ENCODE measurements at places on chromosomes 3 and 15. TPM values are rescaled to one million over a fixed set of nuclear protein-coding genes. Genes with fewer than 3 reads are reported as not detected.
A peak's percentile ranks its signal among the peaks of the same experiment; 100 is the strongest.

Gene CELF6
- polyA plus RNA-seq = 5.0 TPM

Gene CLN6
- 43.2 TPM for polyA plus RNA-seq

Gene CPNE9
- polyA plus RNA-seq = 0.27 TPM

Gene HYAL1
- 6.1 TPM for polyA plus RNA-seq

Gene C3orf20
- polyA plus RNA-seq = 0.19 TPM

Gene OSBPL10
- 23.5 TPM for polyA plus RNA-seq

Gene RAD54L2
- polyA plus RNA-seq = 13.6 TPM

Gene ABHD17C
- 31.4 TPM for polyA plus RNA-seq

DNA sequence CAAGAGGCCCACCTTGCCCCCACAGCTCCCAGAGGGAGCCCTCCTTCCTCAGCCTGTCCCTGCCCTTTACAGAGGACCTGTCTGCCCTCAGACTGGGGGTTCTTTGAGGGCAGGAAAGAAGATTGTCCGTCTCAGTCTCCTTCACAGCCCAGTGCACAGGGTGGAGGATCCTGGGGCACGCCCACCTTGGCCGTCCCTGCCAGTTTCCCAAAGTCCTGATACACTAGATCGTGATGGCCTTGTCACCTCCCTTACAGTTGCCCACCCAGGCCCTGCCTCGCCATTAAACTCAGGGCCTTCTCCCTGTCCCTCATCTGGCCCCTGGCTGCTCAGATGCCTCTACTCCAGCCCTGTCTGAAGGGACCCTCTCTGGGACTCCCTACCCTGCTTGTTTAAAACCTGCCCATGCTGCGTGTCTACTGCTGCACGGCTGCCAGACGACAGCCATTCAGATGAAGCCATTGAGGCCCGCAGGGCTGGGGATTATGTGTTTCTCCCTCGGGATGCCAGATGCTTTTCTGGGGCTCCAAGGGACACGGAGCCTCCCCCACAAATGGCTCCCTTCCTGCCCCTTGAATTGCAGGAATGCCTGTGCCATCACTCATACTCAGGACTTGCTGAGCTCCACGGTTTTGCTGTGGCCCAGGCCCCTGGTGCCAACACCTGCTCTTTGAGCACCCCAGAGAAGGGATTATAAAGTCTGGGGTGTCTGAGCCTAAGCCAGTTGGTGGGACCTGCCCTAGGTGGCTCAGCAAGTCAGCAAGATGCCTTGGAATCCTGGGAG lies 27.8 kb downstream of the ACSBG1 start:
- no peak for DNase-seq

GRCh38 chr15:29773816-29774215 lies 48.5 kb downstream of the TJP1 start:
- DNase-seq = no peak

DNA sequence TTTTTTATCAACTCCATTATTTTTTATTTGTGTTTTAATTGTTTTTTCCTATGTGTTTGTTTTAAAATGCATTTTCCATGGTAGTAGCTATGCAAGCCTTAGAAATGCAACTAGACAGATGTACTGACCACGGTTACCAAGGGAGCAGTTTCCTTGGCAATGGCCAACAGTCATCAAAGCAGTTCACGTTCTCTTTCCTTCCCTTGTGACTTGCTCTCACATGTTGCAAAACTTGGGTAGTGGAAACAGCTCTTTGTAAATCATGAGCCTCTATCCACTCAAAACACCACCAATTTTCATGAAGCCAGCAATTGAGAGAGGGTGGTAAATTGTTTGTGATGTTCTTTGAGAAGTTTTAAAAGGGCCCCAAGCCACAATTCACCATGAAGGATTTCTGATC lies 499.4 kb upstream of the MDFIC2 start:
- DNase-seq = no peak

DNA sequence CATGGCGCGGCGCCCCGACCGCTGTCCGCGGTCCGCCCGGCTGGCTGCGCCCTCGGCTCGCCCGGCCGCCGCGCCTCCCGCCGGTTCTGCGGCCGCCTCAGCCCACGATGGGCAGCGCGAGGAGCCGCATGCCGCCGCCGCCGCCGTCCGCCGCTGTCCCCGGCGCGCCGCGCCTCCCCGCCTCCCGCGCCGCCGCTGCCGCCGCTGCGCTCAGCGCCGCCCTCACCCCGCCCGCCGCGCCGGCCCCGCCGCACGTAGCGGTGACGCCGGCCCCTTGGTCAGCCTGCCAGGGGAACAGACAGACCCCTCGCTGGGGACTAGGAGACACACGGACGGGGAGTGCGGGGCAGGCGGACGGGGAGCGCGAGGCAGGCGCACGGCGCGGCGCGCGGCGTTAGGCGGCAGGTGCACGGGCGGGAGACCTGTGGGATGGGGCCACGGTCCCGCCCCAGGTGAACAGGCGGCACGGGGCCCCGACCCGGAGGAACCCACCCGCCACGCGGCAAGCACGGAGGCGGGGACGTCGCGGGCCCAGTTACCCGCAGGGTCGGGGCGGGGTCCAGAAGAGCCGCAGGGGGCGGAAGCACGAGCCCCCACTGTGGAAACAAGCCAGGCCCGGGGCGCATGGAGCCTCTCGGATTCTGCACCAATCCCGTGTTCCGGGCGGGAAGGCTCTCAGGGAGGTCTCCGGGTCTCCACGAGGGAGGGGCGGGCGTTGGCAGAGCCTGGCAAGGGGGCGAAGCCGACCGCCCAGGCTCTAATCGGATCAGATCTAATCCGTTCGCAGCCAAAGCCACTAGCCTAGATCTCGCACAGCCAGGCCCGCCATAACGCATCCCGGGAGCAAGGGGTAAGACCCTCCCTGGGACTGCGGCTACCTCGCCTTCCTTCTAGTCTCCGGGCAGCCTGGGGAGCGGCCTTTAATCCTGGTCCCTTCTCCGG lies at the start of gene CSPG5:
TSS of gene CSPG5 (minus strand) at position 175 of the 942 bp plus-strand sequence. CDS start at position 3, 172 bp downstream.
- no peak for DNase-seq

DNA sequence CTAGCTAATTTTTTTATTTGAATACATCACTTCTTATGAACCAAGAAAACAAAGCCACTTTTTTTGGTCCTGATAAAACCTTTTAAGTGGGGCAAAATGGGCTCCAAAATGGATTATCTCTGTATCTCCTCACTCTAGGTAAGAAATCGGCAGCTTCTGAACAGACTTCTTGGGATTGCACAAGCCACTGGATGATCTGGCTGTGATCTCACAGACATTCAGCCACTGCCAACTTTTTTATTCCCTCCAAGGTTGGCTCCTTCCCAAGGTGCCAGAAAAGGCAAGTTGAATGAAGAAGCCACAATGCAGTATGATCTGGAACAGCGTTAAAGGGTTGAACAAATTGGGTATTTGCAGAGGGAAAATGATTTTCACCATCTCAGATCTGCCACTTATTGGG lies 73.2 kb downstream of the PRICKLE2 start:
- DNase-seq = no peak

GRCh38 chr3:51156147-51156546 lies 228.9 kb upstream of the MANF start:
- DNase-seq = no peak

GRCh38 chr3:150254309-150254708 lies 153.8 kb upstream of the TSC22D2 start:
- DNase-seq = no peak

GRCh38 chr3:57654267-57654666 lies 38.6 kb downstream of the DENND6A start:
- DNase-seq = no peak

GRCh38 chr15:33119865-33120264 lies 74.6 kb downstream of the FMN1 start:
- DNase-seq = no peak

- DNase-seq = no peak
Observed at GRCh38 chr15:77037388-77038209, 33.3 kb downstream of the TSPAN3 start.

DNA sequence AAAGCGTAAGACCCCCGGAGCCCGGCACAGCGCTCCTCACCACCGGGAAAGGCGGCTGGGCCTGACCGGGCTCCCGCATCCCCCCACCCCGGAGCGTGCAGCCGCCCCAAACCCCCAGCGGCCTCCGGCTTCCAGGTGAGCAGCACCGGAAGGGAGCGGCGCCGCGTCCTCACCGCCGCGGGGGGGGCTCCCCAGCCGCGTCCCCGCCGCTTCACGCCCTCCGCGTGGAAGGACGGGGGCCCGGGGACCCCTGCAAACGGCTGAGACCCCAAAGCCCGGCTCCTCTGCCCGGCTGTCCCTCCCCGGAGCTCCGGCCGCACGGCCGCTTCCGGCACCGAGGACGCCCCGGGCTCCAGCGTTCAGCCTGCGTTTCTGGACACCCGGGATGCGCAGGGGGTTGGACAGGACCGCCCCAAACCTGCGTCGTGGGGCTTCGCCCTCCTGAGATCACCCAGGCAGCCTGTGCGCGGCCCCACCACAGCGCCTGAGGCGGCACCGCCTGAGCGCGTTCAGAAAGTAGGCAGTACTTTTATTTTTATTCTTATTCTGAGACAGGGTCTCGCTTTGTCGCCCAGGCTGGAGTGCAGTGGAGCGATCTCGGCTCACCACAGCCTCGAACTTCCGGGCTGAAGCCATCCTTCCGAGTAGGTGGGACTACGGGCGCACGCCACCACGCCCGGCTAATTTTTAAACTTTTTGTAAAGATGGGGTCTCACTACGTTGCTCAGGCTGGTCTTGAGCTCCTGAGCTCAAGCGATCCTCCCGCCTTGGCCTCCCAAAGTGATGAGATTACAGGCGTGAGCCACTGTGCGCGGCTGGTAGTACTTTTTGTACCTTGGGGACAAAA lies 51.6 kb upstream of the BLM start:
- peak; percentile 54 for DNase-seq

DNA sequence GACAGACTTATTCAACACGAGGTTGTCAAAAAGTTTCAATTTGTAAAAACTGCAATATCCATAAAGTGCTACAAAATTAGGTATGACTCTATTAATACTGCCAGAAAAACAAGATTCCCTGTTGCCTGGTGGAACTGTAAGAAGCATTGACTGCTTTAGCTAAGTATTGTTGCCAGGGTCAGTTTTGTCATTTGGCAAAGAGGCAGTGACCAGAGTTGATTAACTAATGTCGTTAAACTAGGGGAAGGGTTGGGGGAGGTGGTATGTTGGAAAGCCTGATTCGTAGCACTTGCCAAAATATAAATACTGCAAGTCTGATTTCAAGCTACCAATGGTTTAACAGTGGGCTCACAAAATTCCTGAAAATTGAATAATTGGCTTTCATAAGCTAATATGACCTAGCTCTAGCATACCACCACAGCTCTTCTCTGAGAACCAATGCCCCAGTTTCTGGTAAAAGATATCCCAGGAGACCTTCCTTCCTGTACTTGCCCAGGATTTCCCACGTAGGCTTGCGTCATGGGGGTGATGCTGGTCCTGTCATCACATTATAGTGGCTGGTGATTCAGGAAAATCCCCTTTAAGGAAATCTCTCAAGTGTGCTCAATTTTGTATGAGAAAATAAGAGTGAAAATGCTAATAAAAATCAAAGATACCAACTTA lies 266.4 kb upstream of the TBC1D5 start:
- DNase-seq = no peak

DNA sequence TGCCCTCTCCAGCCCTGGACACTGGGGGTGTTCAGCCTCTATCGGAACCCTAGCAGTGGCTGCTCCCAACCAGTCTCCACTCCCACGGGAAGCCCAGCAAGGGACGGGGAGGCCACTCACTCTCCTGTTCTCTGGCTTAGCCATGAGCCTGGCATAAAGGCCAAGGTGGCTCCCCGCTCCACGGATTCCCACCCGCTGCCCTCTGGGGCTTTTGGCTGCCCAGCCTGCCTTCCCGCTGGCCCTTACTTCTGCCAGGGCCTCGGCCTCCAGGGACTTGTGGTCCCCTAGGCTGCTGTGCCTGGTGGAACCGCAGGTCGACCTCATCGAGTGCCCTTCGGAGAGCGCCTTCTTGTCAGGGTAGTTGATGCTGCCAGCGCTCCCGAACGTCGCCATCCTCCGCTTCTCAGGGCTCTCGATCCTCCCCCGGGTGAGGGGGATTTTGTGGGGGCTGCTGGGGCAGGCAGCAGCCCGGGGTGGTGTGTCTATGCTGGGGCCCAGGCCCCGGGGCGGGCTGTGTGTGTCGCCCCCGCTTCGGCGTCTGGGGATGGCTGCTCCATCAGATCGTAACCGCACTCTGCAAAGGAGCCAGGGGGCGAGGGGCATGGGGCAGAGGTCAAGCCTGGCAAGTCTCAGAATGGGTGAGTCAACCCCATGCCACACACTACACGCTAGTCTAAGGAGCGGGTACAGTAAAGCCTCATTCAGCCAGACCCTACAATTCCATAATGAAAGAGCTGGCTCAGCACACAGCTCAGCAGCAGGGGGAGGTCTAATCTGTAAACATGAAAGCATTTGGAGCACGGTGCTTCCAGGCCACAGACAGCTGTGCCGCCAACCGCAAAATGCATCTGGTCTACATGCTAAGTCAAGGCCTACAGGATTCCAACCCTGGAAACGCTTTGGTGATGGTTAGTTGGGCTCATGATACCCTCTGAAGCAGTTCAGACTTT lies 27.3 kb upstream of the RAD18 start:
- no peak for DNase-seq

GRCh38 chr15:58246041-58246440 lies 107.9 kb downstream of the AQP9 start:
- no peak for DNase-seq

- peak; percentile 48 for DNase-seq
Observed at GRCh38 chr3:196793246-196793645, 53.6 kb downstream of the PAK2 start.

- no peak for DNase-seq
Observed at GRCh38 chr15:70259640-70260508, 162.2 kb upstream of the TLE3 start.

- DNase-seq = no peak
Observed at GRCh38 chr15:92751528-92751927, 96.0 kb upstream of the FAM174B start.

DNA sequence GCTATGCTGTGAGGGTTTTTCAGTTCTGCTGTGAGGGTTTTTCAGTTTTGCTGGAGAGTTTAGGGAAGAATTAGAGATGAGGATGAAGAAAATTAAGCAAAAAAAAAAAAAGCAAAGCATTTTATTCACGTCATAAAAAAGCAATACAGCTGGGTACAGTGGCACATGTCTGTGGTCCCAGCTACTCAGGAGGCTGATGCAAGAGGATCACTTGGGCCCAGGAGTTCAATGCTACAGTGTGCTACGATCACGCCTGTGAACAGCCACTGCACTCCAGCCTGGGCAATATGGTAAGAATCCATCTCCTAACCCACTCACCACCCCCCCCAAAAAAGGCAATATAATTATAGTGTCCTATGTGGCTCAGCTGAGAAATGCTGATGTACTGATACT lies 162.7 kb downstream of the MAGI1 start:
- DNase-seq = no peak

DNA sequence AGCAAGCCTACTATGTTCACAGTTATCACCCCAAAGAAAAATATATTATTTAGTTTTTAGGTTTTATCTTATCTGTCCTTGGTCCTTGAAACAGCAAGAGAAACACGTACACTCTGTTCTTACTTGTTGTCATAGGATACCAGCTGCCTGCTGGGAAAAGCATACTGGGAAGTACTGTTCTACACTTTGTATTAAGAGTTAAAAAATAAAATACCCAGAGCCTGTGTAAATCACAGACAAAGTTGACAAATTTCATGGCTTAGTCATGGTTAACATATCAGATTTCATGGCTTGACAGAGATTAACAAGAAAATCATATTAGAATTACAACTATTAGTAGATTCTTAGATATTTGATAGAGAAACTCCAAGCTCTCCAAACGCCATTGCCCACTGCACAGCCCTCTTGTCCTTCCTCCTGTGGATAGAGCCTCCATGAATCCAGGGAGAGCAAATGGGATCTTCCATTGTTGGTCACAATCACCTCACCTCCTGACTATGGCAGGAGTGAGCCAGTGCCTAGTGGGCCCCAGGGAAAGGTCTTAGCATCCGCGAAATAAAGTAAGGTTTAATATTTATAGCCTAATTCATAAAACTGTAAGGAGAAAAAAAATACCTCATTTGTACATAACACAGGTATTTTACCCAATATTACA lies 128.1 kb upstream of the WNT5A start:
- no peak for DNase-seq

GRCh38 chr15:63395730-63396151 lies 14.1 kb upstream of the CA12 start:
- no peak for DNase-seq
